GM04503 (cell line): ENCODE measurements at places on chromosomes 2 and 18.

DNA sequence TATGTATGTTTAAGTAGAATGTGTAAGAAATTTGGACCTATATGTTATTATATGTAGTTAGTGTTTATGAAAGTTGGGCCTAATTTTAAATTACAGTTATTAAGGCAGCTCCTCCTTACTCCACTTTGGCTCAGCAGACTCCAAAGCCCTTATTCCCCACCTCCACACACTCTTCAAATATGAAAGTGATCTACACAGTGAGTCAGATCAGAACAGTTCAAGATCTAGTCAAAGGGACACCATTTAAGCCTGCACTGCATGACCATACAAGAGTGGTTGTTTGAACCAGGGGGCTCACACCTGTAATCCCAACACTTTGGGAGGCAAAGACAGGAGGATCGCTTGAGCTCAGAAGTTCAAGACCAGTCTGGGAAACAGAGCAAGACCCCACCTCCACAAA is 21.2 kb upstream of the PMAIP1 start:
- no peak for DNase-seq

- DNase-seq = no peak
These were observed 94.5 kb upstream of the HS6ST1 start for GRCh38 chr2:128413014-128413717.

DNA sequence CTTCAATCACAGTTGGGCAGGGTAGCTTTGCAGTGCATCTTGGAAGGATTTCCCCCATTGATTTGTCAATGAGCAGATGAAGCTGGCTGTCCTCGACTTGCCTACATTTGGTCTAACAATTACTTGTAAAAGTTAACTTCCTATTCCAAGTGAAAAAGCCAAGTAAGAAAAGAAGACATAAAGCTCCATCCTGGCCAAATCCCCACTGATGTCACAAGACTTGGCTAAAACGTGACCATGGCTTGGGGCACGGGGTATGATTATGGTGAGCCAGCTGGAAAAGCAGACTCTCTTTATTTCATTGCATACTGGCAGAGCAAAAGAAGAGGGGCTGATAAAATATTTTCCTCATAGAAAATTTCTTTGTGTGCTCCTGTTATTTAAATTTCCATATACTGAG is 25.4 kb upstream of the PID1 start:
- DNase-seq = no peak

GRCh38 chr2:157887946-157888345 is 11.8 kb upstream of the ACVR1 start:
- no peak for DNase-seq

- no peak for DNase-seq
These were observed 40.0 kb downstream of the TEX44 start for GRCh38 chr2:231632559-231633142.

DNA sequence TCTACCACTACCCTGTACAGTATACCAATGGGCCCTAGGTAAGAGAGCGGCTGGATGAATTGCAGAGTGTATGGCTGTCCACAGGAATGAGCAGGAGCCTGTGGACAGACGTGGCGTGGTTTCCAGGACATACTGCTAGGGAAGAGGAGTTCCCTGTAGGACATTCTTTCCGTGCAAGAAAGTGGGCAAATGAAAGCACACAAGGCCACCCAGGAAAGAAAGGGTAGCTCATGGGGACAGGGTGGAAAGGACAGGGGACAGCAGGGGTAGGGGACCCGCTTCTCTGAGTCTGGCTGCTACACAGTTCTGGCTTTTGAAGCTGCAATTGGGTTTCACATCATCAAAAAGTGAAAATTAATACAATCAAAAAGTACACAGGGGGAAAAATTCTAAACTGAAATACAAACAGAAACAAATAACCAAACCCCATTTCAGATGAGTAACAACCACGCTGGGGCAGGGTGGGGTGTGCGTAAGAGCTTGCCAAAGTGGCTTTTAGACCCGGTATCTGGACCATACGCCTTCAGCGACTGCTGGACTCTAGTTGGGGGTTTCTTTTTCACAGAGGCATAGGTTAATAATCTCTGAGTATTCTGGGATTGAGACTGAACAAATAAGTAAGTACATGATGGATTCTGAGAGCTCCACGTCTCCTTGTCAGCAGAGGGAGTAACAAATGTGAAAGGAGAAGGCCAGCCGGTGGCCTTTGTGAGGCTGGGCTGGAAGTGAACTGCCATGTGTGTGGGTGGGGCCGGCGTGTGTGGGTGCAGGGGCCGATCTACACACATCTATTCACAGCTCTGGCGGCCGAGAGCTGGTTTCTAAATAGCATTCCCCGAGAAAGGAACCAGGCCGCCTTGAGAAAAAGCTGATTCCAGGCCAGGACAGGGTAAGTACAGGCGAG is 84.0 kb downstream of the HDAC4 start:
- DNase-seq = no peak

GRCh38 chr2:112047537-112048235 is 7.4 kb upstream of the TMEM87B start:
- no peak for DNase-seq

GRCh38 chr2:158996378-158996993 is 28.0 kb downstream of the TANC1 start:
- DNase-seq = no peak

DNA sequence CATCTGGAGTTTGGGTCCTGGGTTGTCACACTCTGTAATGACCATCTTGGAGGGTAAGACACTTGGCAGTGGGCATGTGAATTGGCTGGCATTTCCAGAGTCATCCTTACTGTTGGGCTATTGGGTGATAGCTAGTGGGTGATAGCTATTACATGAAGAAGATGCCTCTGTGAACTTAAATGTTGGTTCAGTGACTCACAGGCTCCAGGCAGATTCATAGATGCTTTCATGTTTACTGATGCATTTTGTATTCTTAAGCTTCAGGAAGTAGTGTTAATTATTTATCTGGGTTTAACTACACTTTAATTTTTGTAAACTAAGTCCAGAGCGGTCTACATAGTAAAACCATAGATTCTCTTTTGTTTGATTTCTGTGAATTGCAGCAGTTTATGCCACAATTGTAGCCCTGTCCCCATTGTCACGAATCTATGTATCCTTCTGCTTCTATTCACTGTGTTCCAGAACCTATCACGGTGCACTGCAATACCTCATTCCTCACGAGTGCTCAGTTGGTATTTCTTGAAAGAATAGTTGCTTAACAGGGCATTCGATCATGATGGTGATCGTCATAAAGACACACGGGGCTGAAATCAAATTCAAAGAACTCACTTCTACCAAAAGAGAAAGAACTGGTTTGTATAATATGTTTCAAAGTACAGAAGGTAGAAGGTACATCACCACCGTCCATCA is 79.7 kb downstream of the GBX2 start:
- no peak for DNase-seq

DNA sequence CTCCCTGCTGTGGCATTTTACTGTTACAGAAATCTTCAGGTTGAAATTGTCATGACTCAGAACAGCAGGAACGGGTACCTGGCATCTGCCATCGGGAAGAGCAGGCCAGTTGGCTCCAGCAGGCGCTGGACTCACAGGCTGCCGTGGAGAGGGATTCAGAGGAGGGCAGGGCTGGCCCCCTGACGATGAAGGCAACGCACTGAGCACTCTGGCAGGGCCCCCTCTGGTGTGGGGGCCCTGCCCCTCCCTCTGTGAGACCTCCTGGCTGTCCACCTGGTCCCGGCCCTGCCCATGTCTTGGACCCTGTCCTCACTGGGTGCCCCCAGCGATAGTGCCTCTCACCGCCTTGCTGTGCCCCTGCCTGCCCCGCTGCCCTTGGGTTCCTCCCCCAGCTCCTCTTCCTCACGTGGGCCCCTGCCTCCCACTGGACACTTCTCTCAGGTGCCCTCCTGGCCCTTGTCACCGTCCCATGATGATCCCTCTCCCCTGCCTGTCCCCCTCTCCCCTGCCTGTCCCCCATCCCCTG is 23.3 kb upstream of the ALLC start:
- no peak for DNase-seq

- peak; percentile 77 for DNase-seq
These were observed 145.6 kb downstream of the TGIF1 start for GRCh38 chr18:3595369-3596273.

- DNase-seq = no peak
These were observed 171.1 kb upstream of the UNC80 start for GRCh38 chr2:209600341-209601171.

DNA sequence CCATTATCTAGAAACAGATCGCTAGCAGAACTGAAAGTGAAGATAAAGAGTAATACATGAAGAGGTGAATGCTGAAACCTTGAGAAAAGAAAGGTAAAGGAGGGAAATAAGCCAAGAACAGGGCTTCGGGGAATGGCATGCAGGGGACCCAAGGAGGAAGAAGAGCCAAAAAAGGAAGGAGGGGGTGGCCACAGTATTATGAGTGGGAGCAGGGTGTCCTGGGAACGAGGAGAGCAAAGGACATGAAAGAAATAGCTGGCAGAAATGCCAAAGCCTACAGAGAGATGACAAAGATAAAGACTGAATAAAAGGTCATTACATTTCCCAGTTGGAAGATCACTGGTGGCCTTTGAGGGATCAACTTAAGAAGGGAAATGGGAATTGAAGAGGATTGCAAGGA is 82.9 kb downstream of the ACTR3 start:
- DNase-seq = no peak

DNA sequence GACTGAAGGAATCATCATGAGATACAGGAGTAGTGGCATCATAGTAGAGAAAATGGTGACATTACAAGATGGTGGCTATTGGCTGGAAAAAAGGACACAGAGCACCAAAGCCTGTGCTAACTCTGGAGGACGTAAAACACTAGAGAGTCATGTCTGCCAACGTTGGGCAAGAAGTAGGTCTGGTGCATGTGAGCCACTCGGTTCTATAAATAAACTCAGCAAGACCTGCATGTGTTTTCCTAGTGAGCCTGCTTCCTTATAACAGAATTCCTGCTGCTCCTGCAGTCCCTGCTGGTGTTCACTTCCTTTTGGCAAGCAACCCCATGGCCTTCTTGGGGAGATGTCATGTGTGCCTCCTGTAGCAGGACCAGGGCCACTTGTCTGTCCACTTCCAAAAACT is 325.2 kb downstream of the OSR1 start:
- DNase-seq = no peak

DNA sequence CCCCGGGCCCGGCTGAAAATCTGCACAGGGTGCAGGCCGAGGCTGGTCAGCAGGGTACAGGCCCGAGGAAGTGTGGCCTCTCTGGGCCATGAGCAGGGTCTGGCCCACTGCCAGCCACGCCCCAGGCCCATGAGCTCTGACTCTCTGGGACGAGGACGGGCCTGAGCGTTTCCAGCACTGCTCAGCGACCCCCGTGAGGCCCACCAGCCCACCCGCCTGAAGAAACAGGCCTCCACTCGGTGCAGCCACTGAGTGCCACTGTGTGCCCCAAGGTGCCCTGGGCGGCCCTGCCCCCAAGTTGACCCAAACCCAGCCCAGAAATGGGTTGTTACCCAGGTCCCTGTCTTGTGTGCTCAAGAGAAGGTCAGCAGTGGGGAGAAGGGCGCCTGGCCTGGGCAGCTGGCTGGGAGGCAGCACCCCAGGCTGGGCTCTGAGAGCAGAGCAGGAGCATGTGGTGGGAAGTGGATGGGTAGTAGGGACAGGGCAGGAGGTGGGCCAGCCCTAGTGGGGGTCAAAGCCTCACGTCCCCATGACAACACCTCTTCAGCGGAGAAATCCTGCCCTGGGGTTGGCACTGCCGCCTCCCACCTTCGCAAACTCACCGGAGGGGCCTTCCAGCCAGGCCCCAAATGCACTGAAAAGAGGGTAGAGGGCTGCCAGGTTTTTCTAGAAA is 2.1 kb upstream of the SNED1 start:
- DNase-seq = no peak
